Gastrocnemius medialis (tissue), 4 donors: ENCODE measurements at places on chromosomes 16 and 17.

- no peak for DNase-seq
Measured at GRCh38 chr17:74170924-74171323, 32.6 kb upstream of the RPL38 start.

DNA sequence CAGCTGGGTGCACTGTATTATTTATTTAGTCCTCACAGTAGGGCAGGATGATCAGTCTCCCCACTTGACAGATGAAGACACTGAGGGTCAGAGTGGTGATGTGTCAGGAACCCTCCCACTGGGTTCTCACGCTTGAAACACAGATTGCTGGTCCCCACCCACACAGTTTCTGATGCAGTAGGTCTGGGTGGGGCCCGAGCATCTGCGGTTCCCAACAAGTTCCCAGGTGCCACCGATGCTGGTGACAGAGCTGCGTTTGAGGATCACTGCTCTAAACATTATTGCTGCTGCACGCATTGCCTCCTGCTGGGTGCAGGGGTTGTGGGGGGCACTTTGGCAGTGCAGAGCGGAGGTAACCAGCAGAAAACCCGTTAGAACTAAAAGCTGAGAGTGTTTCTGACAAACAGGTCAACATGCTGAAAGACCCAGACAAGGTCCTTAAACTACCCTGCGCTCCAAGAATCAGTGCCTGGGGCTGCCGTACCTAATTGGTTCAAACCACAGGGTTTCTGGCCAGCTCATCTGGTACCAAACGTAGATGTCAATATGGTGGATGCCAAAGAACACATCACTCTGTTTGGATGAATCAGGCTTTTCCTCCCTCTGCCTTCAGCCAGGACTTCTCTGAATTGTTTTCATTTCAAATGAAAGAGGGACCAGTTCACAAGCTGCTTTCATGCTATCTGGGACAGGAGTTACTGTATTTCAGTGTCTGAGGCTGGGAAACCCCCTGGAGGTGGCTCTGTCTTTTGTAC lies 76.0 kb downstream of the ABCC1 start:
- DNase-seq, result no peak

- DNase-seq, result no peak
Measured at GRCh38 chr17:52209507-52209906, 51.0 kb upstream of the CA10 start.

DNA sequence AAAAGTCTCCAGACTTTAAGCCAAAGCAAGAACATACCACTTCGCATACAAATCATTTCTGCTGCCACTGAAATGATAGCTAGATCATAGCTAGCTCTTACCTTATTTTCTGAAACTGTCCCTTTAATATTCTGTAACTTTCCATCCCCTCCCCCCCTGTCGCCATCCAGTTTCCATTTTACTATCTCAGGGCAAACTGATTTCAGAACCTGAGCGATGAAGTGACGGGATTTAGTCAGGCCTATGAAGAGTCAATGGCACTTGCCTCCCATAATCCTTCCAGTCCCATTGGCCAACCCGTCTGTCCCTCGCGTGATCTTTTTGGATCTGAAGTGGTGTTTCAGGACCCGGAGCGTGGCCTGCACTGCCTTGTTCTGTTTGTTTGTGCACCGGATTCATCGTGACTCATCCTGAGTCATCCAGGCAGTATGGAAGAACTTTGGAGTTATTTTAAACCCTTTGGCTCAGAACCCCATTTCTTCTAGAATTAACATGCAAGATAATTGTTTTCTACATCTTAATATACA lies 199.8 kb upstream of the CHMP6 start:
- DNase-seq, result peak; percentile 92

GRCh38 chr17:32970281-32970680 lies 21.4 kb upstream of the SPACA3 start:
- DNase-seq, result peak; percentile 33

DNA sequence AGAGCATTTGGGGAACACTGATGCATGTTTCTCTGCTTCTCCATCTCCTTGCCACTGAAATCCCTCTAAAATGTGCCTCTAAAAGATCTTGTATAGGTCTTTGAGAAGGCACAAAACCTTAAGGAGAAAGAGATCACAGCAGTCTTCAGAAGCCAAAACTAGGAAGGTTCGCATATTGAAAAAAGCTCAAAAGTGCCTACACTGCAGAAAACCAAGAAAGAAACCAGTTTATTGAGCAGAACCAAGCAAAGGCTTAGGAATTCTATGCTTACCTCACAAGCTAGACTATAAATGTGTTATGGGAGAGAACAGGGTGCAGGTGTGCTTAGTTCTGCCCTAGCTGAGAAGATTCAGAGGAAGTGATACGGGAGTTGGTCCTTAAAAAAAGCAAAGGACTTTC lies 16.6 kb downstream of the DGKE start:
- no peak for DNase-seq

- DNase-seq, result no peak
Measured at GRCh38 chr16:29922326-29922725, 3.7 kb downstream of the KCTD13 start.

DNA sequence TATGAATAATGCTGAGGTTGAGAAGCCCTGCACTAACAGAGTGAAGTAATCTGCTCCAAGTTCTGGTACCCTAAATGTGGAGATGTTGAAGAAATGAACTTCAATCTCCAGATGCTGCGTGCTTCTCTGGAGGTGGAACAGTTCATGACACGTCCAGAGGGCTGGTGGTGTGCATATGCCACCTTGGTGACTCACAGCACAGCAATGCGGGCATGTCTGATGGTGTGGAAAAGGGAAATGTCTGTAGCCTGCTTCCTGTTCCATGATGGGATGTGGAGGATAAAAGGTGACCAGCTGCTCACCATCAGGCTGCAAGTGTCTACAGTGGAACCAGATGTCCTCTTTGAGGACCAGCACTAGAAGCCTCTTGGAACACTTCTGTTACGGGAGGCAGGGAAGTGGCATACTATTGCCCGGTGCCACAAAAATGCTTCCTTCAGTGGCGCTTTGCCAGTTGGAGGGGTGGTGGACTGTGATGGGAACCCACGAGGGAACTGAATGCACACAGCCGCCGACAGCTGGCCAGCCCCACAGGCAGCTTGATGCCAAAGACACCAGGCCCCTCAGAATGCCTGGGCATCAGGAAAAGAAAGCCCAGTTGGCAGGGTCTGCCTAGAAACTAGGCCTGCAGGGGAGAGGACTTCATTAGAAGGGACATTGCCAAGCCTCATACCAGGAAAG lies 19.9 kb downstream of the SNX11 start:
- DNase-seq, result no peak

- no peak for DNase-seq
Measured at GRCh38 chr17:80675438-80676095, 130.9 kb downstream of the RPTOR start.

GRCh38 chr17:79865351-79866210 lies 26.3 kb upstream of the CBX4 start:
- no peak for DNase-seq

DNA sequence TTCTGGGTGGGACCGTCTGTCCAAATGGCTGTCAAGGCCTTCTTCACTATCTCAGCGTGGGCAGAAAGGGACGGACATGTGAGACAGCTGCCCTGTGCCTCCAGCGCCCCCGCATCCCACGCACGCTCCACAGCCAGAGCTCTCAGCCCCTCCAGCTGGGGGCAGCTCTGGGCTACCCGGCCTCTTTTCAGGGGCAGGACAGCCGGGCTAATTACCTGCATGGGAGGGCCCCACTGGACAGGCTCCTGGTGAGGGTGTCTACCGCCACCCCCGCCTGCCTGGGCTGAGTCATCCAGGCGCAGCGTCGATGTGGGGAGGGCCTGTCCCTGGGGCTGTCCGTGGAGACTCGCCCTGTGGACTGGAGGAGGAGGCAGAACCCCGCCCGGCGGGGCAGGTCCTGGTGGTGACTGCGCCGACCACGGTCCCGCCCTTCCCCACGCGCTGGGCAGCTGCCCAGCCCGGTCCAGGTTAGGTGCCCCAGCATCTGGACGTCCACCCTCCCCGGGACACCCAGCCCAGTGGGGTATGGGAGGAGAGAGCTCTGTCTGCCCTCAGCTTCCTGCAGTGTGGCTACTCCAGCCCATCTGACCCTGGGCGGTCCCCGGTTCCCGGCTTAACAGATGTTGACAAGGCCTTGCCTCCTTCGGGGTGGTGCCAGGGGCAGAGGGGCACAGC lies 5.9 kb upstream of the METRNL start:
- no peak for DNase-seq

GRCh38 chr16:71352466-71352865 lies 6.1 kb upstream of the CALB2 start:
- DNase-seq, result no peak

DNA sequence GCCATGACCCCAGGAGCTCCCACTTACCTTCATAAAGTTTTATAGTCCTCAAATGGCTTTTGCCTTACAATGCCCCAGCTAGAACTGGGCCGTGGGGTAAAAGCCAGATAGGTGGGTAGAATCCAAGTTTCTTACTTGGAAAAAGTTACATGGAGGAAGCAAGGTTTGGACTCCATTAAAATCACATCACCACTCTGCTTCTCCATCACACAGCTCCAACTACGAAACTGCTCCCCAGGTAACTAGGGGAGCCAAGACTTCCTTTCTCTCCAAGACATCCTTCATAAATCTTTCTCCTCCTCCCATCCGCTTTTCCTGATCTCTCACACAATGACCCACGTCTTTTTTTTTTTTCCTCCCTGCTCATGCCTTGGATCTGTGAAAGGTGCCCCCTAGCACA lies 130.8 kb upstream of the RCVRN start:
- no peak for DNase-seq

DNA sequence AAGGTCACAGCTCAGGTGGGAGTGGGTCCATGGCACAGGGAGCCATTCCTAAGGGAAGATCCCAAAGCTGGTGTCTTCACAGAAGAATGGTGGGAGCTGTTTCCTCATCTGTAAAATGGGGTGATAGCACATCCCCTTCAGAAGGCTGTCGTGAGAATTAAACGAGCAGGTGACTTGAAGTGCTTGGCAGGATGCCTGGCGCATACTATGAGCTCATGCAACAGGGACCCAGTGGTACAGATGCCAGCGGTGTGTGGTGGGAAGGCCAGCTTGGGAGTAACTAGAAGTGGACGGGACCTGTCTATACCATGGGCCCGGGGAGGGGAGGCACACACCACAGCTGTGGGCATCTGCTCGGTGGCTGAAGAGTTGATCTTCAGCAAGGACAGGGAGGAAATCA lies 189.3 kb upstream of the TNRC6C start:
- DNase-seq, result no peak

DNA sequence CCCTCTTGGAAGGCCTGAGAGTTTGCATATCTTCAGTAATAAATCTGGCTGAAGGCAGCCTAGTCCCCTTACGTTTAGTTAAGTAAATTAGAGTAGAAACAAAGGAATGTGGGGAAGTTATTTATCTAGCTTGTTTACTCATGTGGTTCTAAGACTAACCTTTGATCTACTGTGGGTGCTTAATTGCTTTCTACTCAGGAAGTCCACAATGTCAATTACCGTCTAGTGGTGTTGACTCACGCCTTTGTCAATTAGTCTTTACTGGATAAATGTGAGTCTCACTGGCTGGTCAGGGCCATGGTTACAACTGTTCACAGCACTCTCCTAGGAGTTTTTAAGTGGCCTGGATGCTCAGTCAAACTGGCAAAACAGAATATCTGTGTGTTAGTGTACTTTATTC lies 2338.4 kb downstream of the TP53TG3F start:
- DNase-seq, result no peak

DNA sequence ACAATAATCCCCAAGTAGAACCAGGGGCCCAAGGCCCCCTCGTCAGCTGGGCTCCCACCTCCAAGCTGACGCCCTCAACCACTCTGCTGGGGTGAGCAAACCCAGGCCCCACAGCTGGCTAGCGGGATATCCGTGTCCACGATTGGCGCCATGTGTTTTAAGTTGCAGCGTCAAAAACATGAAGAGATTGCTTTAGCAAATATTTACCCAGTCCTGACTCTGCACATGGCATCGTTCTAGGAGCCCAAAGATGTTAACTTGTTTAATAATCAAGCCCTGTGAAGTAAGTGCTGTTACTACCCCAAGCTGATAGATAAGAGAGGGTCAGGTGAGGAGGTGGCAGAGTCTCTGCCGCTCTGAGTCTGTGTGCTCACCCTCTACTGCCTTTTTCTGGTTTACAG lies 344 bp upstream of the SEPTIN12 start:
- no peak for DNase-seq

DNA sequence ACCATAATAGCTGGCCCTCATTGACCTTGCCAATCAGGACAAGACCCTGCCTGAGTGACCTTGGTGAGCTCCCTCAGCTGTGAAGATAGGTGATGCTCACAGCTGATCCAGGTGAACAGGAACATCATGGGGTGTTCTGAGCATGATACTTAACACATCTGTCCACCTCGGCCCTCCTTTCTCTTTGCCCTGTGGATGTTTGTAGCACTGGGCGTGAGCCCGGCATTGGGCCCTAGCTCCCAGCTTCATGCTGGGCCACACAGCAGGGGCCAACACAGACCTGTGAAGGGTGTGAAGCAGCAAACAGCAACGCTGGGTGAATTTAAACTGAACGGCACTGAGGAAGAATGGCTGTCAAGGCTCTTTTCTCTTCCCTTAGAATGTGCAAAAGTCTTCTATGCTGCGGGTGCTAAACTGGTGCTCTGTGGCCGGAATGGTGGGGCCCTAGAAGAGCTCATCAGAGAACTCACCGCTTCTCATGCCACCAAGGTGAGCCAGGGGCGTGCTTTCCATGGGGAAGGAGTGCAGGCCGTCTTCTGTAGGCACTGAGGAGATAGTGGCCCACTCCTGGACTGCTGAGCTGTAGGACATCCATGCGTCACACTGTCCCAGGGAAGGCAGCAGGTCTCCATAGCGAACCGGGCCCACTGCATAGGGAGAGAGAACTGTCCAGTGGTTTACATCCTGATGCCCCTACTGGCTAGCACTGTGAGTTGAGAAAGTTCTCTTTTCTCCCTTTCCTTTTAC lies 35.9 kb downstream of the TMEM11 start:
- no peak for DNase-seq

DNA sequence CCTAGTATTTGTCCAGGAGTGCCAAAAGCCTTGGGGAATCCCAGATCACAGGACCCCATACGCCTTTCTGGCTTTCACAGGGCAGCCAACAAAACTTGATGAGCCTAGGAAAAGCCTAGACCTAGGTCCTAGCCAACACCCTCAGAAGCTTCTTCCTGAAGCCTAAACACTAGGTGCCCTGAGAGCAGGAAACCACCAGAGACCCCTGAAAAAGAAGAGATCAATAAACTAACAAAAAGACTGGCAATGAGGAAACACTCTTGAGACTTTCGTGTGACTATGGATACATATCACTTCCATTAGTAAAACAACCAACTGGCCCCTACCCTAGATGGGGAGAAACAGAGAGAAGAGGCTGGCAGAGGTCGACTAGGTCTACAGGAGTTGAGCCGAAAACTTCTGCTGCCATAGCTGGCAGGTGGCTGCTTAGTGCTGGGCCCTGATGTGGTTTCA lies 1.2 kb downstream of the ORMDL3 start:
- no peak for DNase-seq

GRCh38 chr17:48994549-48995303 lies 2.5 kb upstream of the IGF2BP1 start:
- no peak for DNase-seq

DNA sequence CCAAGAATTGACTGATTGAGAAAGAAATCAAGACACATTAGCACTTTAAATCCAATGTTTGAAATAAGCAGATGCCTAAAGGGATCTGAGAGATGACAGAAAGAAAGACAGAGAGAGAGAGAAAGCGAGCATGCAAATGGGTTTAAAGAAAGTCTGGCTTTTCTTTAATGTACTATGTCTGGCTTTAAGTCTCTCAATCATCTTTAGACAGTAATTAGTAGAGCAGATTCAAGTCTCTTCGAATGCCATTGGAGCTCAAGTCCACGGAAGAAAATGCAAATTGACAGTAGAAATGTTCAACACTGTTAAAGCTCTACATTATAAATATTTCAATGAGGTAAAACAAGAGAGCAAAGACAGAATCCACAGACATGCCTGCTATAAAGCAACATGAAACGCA lies 1480.2 kb upstream of the CDH8 start:
- DNase-seq, result no peak

- DNase-seq, result peak; percentile 73
Measured at GRCh38 chr17:68462381-68463210, 5.3 kb upstream of the WIPI1 start.
